SK-MEL-5 (cell line): ENCODE measurements at places on chromosomes 13 and 19. TPM values are rescaled to one million over a fixed set of nuclear protein-coding genes. Genes with fewer than 3 reads are reported as not detected.
A peak's percentile ranks its signal among the peaks of the same experiment; 100 is the strongest.

Gene IGFL2
- not detected in 2 replicates for total RNA-seq

- peak; percentile 60 for DNase-seq
These were observed 18.4 kb downstream of the SPATA13 start for GRCh38 chr13:24178847-24179485.

DNA sequence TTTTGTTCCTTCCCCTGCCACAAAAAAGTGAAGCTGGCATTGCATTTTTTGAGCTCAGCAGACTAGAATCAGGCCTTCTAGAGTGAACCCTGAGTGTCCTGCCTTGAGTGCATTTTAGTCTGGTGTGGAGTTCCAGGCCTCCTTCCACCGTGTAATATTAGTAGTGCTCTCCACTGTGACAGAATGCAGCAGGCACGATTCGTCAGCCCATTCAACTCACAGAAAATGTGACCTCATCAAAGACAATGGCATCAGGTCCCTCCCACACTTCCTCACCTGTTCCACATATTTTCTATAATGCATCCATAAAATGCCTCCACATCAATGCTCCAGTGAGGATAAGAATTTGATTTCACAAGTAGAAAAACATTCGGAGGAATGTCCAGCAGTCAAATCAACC, 227.6 kb downstream of the FGF9 start:
- DNase-seq = no peak

DNA sequence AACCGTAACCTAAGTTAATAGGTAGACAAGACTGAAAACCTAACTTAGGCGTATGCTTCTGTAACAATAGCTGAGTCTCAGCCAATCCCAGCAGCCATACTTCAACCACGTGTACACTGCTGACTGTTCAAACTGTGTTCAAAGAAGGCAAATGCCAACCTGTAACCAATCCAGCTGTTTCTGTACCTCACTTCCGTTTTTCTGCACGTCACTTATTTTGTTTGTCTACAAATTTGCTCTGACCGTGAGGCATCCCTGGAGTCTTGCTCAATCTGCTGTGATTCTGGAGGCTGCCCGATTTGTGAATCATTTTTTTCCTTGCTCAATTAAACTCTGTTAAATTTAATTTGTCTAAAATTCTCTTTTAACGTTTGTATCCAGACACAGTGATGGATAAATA, 59.2 kb downstream of the EDNRB start:
- no peak for DNase-seq

DNA sequence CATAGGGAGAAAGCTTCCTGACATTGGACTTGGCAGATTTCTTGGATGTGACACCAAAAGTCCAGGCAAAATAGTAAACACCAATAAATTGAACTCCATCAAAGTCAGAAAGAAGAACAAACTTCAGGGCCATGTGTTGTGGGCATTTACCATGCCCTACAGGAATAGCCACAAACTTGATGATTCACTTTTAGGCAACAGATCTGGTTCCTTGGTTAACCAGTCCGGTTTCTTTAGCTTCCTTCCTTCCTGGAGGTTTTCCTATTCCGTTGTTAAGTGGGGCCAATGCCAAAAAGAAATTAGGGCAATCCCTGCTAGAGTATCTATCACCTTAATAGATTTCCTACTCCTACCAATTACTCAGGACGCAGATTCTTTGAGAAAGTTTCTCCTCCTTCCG, 25.2 kb downstream of the IGFL1 start:
- no peak for DNase-seq

DNA sequence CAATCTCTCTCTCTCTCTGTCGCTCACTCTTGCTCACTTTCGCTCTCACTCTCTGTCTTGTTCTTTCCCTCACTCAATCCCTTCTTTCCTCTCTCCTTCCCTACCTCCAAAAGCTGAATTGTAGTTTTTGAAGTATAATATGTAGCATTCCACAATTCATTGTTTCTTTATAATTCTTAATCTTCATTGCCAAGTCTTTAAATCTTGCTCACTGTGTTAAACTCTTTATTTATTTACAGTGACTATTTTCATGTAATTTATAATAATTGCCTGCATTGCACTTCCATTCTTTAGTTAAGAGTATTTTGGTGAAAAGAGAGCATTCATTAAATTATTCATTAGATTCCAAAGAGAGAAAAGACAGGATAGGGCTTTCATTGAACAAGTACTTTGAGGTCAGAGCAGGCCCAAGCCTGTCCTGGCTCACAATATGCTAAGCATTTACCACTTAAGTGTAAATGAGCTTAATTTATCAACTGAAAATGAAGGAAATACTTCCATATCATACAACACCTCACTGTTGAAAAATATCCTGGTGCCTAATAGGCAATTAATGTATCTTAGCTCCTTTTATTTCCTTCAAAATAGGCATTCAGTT, 257.4 kb upstream of the SLITRK1 start:
- DNase-seq = no peak

- DNase-seq = no peak
These were observed 58.4 kb upstream of the MTIF3 start for GRCh38 chr13:27508802-27509201.

Gene GNG14
- not detected in 2 replicates for total RNA-seq

Gene C2CD4C
- total RNA-seq = 0.80 and 1.1 TPM in 2 replicates

Gene BLOC1S3
- total RNA-seq = 3.7 and 5.3 TPM in 2 replicates

DNA sequence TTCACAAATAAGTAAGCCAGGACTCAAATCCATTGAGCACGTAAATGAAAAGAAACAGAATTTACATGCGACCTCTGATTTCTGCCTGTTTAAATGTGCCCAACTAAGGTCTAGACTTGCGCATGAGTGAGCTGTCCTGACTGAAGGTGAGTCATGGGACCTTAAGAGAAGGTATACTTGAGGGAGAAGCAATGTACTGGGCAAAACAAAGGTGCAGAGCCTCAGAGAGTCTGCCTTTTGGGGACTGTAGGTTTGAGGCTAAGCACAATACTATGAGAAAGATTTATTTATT, 45.8 kb downstream of the UFM1 start:
- DNase-seq = no peak

Gene B3GNT8
- total RNA-seq = not detected in 2 replicates

GRCh38 chr19:45136507-45137178, 24.1 kb downstream of the NKPD1 start:
- no peak for DNase-seq

DNA sequence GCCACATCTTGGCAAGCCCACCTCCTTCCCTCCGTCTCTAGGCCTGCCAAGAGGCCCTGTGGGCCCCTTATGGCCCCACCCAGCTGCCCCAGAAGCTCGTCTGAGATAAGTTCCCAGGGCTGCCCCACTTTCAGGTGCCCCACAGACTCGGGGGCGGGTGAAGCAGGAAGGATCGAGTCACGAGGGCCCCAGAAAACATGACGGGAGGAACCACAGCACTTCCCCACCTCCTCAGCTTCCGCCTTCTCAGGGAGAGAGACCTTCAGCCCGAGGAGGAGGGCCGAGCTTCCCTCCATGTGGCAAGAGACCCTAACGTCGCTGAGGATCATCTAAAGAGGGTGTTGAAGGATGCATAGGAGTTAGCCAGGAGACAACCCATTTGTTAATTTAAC, 4.5 kb upstream of the IL12RB1 start:
- no peak for DNase-seq

- no peak for DNase-seq
These were observed 21.9 kb downstream of the PCDH17 start for GRCh38 chr13:57653229-57653989.

GRCh38 chr13:92297971-92298942, 899.8 kb downstream of the GPC5 start:
- DNase-seq = no peak

DNA sequence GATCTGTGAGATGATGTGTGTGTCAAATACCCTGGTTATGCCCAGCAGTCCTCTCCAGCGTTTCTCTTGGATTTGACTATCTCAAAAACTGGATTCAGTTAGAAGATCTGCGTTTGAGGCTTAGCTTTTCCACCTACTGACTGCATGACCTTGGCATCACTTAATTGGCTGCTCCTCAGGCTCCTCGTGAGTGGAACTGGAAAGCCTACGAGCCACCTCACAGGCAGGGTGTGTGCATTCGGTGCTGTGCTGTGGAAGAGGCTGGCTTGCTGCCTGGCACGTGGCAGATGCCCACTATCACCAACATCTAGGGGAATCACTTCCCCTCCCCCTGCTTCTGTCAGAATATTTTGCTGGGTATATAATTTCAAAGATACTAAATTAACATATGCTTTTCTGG, 25.6 kb downstream of the FLT1 start:
- no peak for DNase-seq

- no peak for DNase-seq
These were observed 8.1 kb downstream of the ERFL start for GRCh38 chr19:41919948-41920712.

DNA sequence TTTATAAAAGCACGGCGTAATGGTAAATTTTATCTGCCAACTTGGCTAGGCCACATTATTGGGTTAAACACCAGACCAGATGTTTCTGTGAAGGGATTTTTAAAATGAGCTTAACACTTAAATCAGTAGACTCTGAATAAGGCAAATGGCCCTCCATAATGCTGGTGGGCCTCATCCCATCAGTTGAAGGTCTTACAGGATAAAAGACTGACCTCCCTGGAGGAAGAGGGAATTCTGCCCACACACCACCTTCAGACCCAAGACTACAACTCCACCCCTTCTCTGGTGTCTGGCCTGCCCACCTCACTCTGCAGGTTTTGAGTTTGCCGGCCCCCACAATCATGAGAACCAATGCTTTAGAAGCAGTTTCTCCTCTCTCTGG, 96.4 kb downstream of the COL4A1 start:
- DNase-seq = no peak

DNA sequence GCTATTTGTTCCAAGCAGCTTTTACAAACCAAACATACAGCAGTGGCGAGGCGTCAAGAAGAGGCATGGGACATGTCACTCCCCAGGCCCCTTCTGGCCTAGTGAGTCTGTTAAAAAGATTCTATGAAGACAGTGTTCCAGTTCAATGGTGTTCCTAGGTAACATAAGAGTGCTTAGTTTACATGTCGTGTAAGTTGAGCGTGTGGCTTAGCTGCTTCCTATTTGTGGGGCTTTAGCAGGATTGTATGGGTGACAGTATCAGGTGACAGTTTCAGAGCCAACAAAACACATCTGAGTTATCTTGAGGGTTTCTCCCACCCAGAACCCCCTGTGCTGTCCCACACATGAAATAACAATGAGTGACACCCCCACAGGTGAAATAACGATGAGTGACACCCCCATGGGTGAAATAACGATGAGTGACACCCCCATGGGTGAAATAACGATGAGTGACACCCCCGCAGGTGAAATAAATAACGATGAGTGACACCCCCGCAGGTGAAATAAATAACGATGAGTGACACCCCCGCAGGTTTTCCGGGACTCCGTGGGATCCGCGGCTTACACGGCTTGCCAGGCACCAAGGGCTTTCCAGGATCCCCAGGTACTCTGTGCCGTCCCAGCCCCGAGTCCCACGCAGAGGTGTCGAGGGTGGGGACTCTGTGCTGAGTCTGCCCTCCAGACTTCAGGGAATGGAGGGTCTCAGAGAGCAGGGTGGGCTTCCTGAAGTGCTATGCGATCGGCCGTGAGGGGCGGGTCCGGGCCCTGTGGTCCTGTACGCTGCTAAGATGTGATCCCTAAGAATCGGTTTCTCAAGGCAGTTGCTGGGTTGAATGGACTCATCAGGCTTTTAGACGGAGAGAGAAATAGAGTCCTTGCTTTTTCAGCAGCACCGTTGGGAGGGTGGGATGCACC, 68.6 kb downstream of the RAB20 start:
- DNase-seq = no peak

- DNase-seq = no peak
These were observed 118.8 kb downstream of the VWA8 start for GRCh38 chr13:41842036-41842620.

DNA sequence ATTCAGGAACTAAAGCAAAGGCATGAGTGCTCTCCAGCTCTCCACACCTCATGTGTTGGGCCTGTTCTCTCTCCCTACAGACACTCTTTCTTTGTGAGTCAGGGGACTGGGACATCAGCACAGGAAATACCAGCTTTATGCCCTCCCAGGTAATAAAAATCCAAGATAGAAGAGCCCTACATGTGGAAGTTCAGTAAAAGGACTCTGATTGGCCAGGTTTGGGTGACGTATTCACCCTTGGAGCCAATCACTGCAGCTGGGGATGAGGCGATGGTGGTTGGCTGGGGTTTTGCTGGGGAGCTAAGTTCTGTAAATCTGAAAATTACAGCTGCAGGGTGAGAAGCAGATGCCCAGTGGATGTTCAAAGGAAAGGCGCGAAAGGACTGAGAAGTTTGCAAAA, 32.5 kb downstream of the CCDC70 start:
- DNase-seq = peak; percentile 22

Gene LTBP4
- total RNA-seq = 10.9 and 13.4 TPM in 2 replicates

DNA sequence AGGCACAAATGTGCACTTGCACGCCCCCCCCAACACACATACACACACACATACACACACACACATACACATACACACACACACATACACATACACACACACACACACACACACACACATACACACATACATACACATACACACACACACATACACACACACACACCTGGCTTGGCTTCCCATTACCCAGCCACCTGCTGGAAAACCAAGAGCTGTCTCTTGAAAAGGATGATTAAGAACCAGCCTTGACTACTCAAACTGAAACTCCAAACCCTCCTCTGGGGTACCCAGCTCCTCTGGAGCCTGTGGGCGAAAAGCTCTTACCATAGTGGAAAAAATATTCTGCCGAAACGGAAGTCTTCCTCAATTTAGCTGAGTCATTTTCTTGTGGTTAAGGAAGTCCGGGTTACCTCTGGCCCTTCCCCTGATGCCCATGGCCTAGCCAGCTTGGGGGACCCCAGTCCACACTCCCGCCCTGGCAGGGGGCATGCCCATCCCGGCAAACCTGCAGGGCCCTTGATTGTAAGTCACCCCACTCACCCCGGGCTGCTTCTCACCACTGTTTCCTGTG, 21.9 kb downstream of the CEBPA start:
- no peak for DNase-seq

Gene FXYD1
- total RNA-seq = not detected in 2 replicates

Gene ZNF17
- 4.6 and 4.8 TPM in 2 replicates for total RNA-seq

DNA sequence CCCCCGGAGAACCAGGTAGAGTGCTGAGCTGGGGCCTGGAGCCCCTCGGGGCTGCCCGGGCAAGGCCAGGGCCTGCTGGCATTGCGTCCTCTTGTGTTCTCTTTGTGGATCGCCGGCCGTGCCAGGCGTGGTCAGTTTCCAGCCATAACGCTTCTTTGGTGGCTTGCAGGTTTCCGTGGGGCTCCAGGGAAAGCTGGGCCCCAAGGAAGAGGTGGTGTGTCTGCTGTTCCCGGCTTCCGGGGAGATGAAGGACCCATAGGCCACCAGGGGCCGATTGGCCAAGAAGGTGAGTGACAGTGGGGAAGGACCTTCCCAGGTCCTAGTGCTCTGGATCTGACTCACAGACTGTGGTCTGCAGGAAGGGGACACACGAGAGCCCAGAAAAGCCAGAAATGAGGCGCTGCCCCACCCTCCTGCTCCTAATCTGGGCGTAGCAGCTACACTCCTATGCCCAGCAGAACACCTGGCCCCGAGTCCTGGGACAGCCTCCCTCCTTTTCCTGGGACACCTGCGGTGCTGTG, 57.5 kb downstream of the RAB20 start:
- no peak for DNase-seq

Gene ZNF570
- 2.4 and 7.2 TPM in 2 replicates for total RNA-seq

- DNase-seq = no peak
These were observed 144.0 kb downstream of the IRS2 start for GRCh38 chr13:109642358-109642757.

Gene TYK2
- 26.5 and 31.6 TPM in 2 replicates for total RNA-seq

Gene AMH
- total RNA-seq = 1.5 and 1.6 TPM in 2 replicates

GRCh38 chr19:31092274-31092673, 257.0 kb downstream of the TSHZ3 start:
- no peak for DNase-seq

- DNase-seq = no peak
These were observed 8.5 kb downstream of the CDX2 start for GRCh38 chr13:27960362-27961226.

Gene KCNC3
- 0.55 and 0.59 TPM in 2 replicates for total RNA-seq
